ENCODE measurements at places on chromosomes 2 and 18.

DNA sequence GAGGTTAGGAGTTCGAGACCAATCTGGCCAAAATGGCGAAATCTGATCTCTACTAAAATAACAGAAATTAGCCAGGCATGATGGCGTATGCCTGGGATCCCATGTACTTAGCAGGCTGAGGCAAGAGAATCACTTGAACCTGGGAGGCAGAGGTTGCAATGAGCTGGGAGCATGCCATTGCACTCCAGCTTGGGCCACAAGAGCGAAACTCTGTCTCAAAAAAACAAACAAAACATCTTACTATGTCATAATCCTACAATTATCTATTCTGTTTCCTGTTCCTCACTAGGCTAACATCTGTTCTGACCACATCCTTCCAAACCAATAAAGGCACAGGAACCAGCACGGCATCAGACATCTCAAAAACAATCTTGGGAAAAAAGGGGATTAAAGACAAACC, 361.8 kb upstream of the UBE2E3 start:
- no peak for DNase-seq

GRCh38 chr2:177235855-177236437, 23.4 kb downstream of the HNRNPA3 start:
- DNase-seq, result no peak

GRCh38 chr2:69917852-69918251, 2.9 kb downstream of the MXD1 start:
- DNase-seq, result no peak

- no peak for DNase-seq
Measured at GRCh38 chr2:183995632-183996031, 602.7 kb upstream of the ZNF804A start.

GRCh38 chr2:65263986-65264385, 36.4 kb downstream of the ACTR2 start:
- DNase-seq, result no peak

DNA sequence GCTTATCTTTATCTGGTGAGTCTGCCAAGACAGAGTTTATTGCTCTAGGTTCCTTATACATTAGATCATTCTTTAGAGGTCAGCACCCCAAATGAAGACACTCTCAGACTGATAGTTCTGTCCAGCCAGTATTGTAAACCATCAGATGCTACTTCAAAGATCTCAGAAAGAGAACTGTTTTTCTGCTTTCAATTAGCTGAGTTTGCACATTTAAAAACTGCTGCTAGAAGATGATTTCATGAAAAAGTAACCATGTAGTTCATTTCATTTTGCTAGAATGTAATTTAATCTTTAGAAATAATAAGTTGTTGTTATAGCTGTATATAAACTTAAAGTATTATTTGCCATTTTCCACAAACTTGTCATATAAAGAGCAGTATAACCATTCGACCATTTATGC, 344.5 kb upstream of the ATP5MC3 start:
- DNase-seq, result no peak

DNA sequence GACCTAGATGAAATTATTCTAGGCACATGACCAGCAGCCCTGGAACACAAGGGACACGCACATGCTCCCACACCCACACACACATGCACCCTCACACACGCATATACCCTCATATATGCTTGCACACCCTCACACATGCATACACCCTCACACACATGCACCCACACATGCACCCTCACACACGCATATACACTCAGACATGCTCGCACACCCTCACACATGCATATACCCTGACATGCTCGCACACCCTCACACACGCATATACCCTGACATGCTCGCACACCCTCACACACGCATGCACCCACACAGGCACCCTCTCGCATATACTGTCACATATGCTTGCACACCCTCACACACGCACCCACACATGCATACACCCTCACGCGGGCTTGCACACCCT, 61.8 kb downstream of the PARD6G start:
- DNase-seq, result no peak

GRCh38 chr2:8993902-8994278, 9.6 kb downstream of the MBOAT2 start:
- no peak for DNase-seq

GRCh38 chr2:170271340-170271739, 93.4 kb downstream of the MYO3B start:
- no peak for DNase-seq
